PC-3 (cell line): ENCODE measurements at places on chromosomes 11 and 22. TPM values are rescaled to one million over a fixed set of nuclear protein-coding genes. Genes with fewer than 3 reads are reported as not detected.

GRCh38 chr11:18106688-18107087 is 806 bp upstream of the SAAL1 start:
- DNase-seq: peak; percentile 70

DNA sequence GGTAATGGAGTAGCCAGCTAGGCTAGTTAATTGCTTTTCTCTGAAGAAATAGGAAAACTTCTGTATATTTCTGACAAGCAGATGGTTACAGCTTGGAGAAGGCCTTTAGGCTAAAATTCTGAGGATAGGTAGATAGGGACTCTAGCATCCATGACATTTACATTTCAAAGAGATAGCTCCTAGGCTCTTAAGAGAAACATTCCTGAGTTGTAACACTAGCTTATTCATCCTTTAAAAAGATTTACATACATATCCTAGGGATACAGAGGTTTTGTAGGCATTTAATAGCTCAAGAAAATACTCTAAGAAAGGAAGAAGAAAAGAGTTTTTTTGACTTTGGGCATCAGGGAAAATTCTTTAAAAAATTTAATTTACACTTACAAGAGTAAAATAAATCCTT is 130.9 kb upstream of the CCDC179 start:
- no peak for DNase-seq

The CLDN5 gene
- total RNA-seq: 0.47 TPM in 1 of 2 replicates, not detected in the other

DNA sequence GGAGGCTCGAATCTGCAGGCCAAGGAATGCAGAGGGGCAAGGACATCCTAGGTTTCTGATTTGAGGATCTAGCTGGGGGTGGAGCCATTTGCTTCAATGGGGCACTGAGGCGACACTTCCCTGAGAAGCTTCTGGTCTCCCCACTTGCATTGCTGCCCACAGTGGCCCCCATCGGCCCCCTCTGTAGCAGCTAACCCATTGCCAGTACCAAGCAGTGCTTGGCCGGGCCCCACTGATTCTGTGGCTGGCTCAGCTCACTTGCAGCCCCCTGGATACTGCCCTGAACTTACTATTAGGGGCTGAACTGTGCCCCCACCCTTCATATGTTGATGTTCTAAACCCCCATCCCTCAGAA is 42.9 kb upstream of the SHISAL1 start:
- no peak for DNase-seq

- no peak for DNase-seq
Observed at GRCh38 chr11:19328586-19329311, 88.0 kb upstream of the E2F8 start.

The INS gene
- not detected in 2 replicates for total RNA-seq

DNA sequence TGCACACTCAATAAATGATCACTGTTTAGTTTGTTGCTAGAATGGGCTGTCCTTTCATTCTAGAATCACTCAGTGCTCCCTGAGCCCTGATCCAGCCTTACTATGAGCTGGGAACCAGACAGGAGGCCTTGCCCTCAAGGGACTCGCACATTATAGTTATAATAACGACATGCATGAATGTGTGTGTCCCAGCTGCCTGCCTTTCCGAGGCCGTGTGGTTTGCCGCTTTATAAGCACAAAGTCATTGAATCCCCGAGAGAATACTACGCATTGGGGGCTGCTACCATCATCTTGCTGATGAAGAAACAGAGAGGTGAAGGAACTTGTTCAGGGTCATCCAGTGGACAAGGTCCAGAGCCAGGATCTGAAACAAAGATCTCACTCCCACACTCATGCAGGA is 75.7 kb downstream of the NFAM1 start:
- DNase-seq: no peak

GRCh38 chr11:109304159-109304558 is 117.8 kb upstream of the C11orf87 start:
- peak; percentile 41 for DNase-seq

DNA sequence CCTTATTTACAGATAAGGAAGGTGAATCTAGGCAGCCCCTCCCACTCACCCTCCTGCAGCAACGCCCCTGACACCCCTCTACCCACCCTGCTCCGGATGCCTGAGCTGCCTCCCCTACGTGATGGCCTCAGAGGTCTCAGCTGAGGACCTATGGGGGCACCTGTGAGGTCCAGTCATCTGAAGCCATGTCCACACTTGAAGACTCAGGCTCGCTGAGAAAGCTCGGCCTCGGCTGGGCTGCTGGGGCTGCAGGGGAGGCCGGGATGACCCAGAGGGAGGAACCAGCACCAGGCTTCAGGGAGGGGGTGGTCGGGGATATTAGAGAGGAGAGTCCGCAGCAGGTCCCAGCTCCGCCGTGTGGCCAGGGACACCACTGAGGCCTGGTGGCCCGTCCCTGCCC is 92.8 kb downstream of the BRD1 start:
- no peak for DNase-seq

GRCh38 chr11:130560781-130561109 is 112.3 kb downstream of the ADAMTS15 start:
- no peak for DNase-seq

- DNase-seq: no peak
Observed at GRCh38 chr22:24567668-24568067, 11.9 kb downstream of the SNRPD3 start.

DNA sequence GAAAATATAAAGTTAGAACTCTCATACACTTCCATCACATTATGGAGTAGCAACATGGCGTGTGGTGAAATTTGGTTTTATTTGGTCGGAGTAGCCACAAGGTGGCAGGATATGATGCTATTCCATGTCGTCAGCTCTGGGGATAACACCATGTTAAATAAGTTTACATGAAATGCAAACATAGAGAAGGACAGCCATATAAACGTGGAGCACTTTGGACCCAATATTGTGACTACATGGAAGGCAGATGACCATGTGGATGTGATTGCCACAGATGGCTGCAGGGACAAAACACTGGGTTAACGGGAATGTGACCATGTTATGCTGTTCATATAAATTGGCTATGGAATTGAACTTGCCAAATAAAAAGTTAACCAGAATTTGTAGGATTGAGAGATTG is 21.0 kb downstream of the OR5M11 start:
- peak; percentile 43 for DNase-seq

The OR4A5 gene
- not detected in 2 replicates for total RNA-seq

- DNase-seq: peak; percentile 90
Observed at GRCh38 chr11:120128392-120129119, 9.4 kb downstream of the TRIM29 start.

DNA sequence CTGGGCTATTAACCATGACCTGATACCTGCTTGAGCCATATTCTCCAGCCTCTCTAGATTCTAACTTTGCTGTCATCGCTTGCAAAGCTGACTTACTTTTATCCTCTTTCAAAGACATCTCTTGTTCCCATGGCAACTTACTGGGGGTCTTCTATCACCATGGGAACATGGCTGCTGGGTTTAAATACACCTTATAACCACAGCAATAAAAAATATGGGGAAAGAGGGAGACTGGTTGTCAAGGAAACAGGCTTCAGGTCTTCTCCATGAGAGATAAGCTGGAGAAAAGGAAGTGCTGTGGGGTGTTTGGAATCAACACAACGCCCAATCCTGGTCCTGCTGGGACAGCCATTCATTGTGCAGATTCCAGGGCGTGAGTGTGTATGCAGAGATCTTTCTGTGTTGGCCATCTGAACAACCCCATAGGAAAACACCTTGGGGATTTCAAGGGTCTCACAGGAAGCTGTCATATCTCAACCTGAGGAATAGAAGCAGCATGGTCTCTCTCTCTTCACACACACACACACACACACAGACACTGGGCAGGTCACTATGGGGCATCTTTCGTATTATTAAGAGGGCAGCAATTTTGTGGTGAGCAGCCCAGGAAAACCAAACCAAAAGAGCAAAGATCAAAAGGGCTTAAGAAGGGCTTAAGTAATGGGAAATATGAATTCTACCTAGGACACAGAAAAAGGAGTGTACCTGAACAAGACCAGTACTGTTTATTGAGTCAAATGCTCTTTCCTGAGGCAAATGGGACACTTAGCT is 344.7 kb upstream of the NCAM1 start:
- no peak for DNase-seq

The CARD10 gene
- 20.7 and 26.3 TPM in 2 replicates for total RNA-seq

- DNase-seq: no peak
Observed at GRCh38 chr11:10990160-10990559, 132.3 kb upstream of the ZBED5 start.

The SIAE gene
- total RNA-seq: 12.8 and 17.6 TPM in 2 replicates

- DNase-seq: no peak
Observed at GRCh38 chr11:16356057-16356760, at the start of gene SOX6. TSS of gene SOX6 (minus strand) at chr11:16356546. CDS start at chr11:16341248, 15,298 bp downstream.

GRCh38 chr11:14254533-14255237 is 104.3 kb downstream of the RRAS2 start:
- peak; percentile 39 for DNase-seq

The DEFB131B gene
- total RNA-seq: not detected in 2 replicates

DNA sequence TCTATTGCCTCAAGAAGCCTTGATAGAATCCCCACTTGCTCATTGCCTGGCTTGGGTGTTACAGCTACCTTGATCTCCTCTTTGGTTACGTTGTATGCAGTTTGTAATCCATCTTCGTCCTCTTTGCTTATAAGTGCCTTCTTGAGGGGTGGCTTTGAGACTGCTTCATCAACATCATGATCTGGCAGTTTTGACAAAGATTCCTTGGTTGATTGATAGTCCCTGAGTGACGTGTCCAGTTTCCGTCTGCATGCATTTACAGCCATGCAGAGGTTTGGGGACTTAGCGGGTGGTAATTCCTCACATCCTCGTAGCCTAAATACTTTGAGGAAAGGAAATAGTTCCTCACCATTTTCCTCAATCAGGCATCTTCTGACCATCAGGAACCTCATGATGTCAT is 23.1 kb downstream of the NEU3 start:
- no peak for DNase-seq

The FJX1 gene
- 71.4 and 97.1 TPM in 2 replicates for total RNA-seq

GRCh38 chr22:16935209-16935608 is 72.8 kb downstream of the GAB4 start:
- DNase-seq: no peak

GRCh38 chr22:47093720-47094119 is 331.3 kb downstream of the TBC1D22A start:
- no peak for DNase-seq

The SEPTIN5 gene
- 26.3 and 27.5 TPM in 2 replicates for total RNA-seq

DNA sequence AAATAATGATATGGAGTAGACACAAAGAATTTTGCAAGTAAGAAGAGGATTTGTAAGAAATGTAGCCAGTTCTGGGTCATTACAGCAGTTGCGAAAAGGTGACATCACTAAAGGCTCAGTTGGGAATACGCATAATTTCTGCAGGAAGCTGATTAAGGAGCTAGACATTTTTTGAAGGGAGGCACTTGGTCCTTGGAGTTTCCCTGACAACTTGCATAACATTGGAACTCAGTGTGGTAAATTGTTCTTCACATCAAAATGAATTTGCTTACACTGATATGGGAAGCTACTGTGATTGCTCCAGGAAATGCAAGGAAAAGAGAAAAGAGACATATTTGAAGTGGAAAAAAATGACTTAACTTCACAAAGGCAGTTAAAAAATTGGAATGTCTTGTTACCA is 626.1 kb downstream of the NELL1 start:
- no peak for DNase-seq

DNA sequence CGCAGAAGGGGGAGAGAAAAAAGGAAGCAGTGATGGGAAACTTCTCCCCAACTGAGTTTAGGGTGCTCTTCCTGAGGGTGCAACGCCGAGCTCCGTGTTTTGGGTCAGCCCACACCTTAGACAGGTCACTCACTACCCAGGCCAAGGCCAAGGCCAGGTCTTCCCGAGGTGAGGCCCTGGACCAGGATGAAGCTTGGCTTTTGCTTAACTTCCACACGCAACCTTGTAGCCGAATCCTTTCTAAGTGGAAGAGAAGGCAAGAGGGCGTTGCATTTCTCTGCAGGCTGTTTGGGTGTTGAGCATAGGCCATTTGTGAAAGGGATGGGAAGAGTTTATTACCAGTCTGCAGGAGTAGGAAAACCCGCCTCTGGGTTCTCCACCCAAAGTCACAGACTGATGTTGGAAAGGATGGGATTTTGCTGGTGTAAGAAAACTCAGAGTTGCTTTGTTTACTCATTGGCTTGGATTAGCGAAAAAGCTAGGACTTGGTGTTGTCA is 1.5 kb downstream of the KREMEN1 start:
- no peak for DNase-seq

- no peak for DNase-seq
Observed at GRCh38 chr11:86159581-86159891, 85.0 kb upstream of the EED start.
